ENCODE measurements at places on chromosomes 11 and 22.

GRCh38 chr11:15097411-15097810 is 17.3 kb upstream of the INSC start:
- DNase-seq: no peak

GRCh38 chr22:47808886-47809620 is 1046.6 kb downstream of the TBC1D22A start:
- DNase-seq: no peak

DNA sequence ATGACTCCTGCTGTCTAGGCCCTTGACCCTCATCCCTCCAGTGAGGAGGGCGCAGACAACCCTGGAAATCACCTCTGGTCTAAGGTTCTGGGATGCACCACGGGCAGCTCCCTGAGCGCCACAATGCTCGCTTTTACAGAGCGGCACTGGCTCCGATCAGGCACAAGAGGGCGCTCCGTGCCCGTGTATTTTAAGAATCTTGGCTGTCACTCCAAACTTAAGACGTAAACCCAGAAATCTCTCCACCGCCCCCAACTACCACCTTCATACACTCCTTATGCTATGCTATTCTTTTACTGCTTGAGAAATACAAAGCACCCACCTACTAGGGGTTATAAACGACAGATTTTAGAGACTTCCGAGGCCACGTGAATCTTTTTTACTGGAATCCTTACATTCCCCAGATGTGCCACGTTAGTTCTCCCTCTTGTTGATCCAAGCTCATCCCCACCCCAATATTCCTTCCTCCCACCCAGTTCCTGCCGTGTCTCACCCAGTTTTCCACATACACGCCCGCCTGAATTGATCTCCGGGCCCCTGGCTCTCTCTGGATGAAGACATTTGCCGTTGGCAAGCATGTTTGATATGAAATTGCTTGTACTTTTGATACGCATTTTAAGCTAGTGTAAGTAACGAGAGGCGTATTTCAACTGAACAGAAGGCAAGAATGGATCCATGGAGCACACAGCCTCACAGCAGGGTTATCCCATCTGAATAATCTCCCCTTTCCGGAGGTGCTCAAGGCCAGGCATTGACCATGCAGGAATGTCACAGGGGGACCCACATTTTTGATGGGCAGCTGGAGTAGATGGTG is 453.5 kb downstream of the OPCML start:
- no peak for DNase-seq

GRCh38 chr22:22348815-22349454 is 104.3 kb downstream of the VPREB1 start:
- no peak for DNase-seq

- DNase-seq: no peak
These were observed 39.9 kb downstream of the OR2AT4 start for GRCh38 chr11:75056814-75057213.

- DNase-seq: no peak
These were observed 2.9 kb upstream of the ASCL2 start for GRCh38 chr11:2273311-2273710.

DNA sequence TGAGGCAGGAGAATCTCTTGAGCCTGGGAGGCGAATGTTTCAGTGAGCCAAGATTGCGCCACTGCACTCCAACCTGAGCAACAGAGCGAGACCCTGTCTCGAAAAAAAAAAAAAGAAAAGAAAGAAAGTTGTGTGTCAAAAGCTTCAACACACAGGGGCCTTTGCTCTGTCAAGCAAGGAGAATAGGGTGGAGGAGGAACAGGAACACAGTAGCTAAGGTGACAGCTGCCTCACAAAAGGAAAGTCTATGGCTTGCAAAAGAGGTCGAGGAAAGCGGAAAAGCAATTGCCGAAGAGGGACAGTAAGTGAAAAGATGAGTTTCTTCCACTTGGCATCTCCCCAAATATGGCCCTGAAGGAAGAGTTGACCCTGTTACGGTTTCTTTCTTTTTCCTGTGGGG is 26.5 kb upstream of the TMA7B start:
- no peak for DNase-seq

GRCh38 chr22:49907807-49908206 is 10.4 kb downstream of the ALG12 start:
- no peak for DNase-seq

DNA sequence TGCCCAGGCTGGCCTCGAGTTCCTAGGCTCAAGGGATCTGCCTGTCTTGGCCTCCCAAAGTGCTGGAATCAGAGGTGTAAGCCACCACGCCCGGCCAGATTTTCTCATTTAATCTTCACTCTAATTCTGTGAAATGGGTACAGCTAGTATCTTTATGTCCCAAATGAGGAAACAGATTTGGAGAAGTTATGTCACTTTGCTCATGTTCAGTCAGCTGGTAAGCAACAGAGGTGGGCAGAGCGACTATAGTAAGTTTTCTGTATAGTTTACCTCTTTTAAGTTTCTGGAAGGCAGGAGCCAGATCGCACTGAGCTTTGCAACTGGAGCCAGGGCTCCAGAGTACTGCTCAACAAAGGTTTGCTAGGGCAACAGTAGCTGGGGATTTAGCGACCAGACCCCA is 33.2 kb downstream of the RCOR2 start:
- no peak for DNase-seq

DNA sequence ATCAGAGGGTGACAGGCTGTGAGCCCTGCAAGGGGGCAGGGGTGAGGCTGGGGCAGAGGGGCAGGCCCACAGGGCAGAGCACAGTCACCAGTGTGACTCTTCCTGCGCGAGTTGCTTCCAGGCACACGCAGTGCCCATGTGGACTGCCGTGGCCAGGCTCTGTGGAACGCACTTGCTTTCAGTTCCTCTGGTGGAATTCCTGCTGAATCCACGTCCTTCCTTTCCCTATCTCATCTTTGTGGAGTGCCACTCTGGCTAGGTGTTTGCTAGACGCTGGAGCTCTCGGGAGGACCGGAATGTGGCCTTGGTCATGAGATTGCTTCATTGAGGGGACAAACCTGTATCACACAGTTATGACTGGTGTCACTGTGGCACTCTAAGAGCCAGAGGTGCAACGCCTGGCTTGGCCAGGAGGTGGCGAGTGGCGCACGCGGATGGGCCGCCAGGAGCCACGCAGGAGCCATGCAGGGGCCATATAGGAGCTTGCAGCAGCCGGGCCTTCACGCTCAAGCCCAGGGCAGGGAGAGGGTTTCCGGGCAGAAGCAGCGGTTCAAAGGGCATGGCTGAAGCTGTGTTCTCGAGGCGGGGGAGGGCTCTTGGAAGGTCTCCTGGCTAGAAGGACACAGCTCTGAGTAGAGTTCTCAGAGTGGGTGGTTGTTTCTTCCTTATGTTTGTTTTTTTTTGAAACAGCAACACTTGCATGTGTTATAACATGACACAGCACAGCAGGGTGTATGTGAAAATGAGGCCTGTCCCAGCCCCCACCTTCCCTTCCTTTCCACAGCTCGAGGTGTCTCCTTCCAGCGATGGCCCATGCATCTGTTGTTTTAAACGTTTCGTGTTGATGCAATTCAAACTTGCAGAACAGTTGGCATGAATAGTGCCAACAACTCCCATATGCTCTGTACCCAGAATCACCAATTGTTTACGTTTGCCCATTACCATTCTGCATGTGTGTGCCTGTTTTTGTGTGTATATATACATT is 36.2 kb downstream of the TBC1D22A start:
- peak; percentile 54 for DNase-seq

- no peak for DNase-seq
These were observed 580.5 kb upstream of the CHORDC1 start for GRCh38 chr11:90803366-90803765.

DNA sequence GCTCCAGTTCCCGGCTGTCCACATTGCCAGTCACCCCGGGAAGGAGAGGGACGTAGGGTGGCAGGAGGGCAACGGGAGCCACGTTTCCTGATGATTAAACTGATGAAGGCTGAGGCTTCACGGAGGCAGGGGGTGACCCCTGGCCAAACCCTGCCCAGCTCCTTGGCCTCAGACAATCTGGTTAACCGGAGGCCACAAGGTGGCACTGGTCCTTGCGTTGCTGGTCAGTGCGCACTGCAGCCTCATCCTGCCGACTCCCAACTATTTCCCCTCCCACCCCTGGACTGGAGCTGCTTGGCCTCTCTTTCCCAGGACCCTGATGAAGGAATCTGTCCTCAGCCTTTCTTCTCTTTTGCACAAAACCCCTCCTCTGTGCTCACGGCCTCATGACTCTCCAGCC is 75.3 kb downstream of the PDE2A start:
- DNase-seq: no peak

DNA sequence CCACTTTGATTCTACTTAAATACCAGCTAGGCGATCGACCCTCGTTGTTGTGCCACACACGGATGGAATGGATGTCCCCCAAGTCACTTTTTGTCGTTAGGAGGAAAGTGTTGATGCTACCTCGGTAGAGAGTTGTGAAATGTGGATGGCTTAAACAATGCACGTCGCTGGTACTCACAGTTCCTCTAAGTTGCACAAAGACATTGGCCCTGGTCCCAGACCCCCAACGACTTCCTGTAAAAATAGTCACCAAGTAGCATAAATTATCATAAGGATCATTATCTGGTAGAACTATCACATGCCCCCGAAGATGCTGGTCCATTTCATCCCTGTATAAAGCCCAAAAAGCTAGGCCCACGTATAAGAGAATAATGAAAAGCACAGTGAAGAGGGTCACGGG is 3.8 kb downstream of the PKDREJ start:
- DNase-seq: no peak

- DNase-seq: no peak
These were observed 889 bp upstream of the DMC1 start for GRCh38 chr22:38570779-38571364.

DNA sequence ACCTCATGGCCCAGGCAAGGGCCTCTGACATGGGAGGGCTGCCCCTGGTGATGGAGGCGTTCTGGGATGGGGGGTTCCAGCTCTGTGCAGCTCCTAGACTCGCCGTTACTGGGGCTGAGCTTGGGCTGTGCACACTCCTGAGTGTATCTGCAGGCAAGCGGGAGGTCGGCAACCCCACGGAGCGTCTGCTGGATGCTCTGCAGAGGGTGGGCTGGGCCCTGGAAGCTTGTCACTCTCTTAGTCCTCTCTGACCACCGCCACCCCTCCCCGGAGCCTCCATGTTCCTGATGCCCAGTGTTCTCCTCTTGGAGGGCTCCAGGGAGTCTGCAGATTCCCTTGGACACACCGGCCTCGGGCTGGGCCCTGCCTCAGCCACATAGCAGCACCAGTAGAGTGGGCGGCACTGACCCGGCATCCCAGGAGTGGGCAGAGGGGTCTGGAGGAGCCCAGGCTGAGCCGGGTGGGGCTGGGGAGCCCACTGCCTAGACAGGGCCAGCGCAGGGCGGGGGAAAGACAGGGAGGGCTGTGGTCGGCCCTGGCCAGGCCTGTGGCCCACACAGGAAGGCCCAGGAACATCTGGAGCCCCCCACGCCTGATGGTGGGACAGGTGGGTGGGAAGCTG is 20.6 kb upstream of the MUC5B start:
- DNase-seq: no peak

DNA sequence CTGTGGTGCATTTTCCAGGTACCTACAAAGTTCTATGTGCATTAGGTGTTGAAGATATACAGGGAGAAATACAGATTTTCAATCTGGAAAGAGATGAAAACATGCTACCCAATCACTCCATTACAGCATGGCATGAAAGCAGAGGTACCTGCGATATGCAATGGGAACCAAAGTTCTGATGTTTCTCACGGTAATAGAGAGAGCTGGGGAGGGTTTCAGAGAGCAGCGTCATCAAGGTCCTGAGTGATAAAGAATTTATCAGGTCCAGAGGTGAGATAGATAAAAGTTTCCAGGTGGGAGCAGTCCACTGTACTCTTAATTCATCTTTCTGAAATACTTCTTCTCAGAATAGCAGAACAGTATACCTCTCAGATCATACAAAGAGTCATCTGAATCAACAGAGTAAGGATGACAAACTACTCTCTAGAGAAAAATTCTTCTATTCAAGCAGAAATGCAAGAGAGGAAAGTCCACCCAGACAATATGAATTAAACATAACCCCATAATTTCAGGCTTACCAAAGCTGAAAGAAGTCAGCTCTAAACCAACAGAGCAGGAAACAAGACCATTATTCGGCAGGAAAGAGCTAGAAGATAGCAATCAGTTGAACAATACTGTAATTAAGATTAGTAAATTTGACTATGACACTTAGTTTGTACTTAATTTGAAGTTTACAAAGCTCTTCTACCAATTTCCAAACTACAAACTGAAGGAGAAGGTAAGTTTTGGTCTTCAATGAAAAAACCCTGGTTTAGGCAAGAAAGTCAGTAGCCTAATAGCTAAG is 12.8 kb downstream of the CTSC start:
- DNase-seq: no peak

DNA sequence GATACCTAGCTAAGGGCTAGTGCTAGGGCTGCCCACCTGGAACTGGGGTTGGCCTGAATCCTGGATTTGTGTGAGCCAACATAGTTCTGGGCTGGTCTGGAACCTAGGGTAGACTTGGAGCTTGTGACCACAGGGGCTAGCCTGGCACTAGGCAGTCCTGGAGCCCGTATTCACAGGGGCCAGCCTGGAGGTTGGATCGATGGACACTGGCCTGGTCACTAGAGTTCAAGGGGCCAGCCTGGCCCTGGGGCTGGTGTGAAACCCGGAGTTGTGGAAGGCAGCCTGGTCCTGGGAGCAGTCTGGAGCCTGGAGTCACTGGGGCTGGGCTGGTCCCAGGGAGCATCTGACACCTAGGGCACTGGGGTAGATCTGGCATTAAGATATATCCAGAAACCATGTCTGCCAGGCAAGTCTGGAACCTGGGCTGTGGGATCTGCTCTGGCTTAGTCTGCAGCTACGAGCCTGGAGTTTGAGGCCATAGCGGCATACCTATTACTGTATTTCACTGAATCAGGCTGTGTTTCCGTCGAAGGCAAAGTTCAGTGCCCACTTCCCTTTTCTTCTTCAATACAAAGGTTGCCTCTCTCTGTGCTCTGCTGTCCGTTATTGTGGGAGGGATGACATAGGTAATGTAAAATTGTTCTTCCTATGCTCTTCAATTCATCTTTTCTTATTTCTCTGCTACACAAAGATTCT is 9.1 kb upstream of the GLYATL1B start:
- DNase-seq: no peak

GRCh38 chr11:75105462-75105925 is 8.8 kb upstream of the OR2AT4 start:
- DNase-seq: no peak

GRCh38 chr22:20155330-20156041 is 4.6 kb upstream of the CCDC188 start:
- DNase-seq: no peak

GRCh38 chr22:44479662-44480061 is 18.4 kb downstream of the RTL6 start:
- no peak for DNase-seq

- no peak for DNase-seq
These were observed 29.7 kb upstream of the TMPRSS4 start for GRCh38 chr11:118046964-118047700.

GRCh38 chr11:109957601-109958000 is 135.6 kb upstream of the ZC3H12C start:
- no peak for DNase-seq

GRCh38 chr22:49062155-49062801 is 765.4 kb downstream of the BRD1 start:
- DNase-seq: no peak

DNA sequence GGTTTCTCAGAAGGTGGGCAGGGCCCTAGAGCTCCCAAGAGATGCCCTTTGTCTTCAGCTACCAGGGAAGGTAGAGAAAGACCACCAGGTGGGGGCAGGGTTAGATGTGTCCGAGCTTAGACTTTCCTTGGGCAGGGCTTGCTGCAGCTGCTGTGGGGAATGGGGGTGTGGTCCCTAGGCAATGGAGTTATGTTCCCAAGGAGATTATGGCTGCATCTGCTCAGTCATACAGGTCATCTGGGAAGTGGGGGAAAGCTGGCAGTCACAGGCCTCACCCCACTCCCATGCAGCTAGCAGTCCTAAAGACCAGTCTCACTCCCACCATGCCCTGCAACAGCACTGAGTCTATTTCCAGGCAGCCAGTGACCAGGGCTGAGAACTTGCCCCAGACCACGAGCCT is 29.5 kb downstream of the MMP27 start:
- no peak for DNase-seq

All from stimulated activated CD8-positive, alpha-beta memory T cell treated with anti-CD3 and anti-CD28 coated beads, Interleukin-7, amount 100 ng/mL, for 24 hours (primary cell).